ENCODE measurements at places on chromosomes 12 and 14. TPM values are rescaled to one million over a fixed set of nuclear protein-coding genes. Genes with fewer than 3 reads are reported as not detected.

B3GNT4 gene
- 0.66 TPM for total RNA-seq

KCNJ8 gene
- 0.57 TPM for total RNA-seq

KRT73 gene
- total RNA-seq: not detected

PPP1R36 gene
- 0.38 TPM for total RNA-seq

TCTN2 gene
- total RNA-seq: 13.5 TPM

DTX3 gene
- total RNA-seq: 17.8 TPM

TAS2R13 gene
- total RNA-seq: not detected

ANO4 gene
- total RNA-seq: 0.13 TPM

VRTN gene
- total RNA-seq: not detected

TBC1D30 gene
- total RNA-seq: 1.9 TPM

CEBPE gene
- total RNA-seq: not detected

GTF2A1 gene
- total RNA-seq: 12.9 TPM

IFI27 gene
- total RNA-seq: 1.5 TPM

TMEM179 gene
- total RNA-seq: 0.39 TPM

CD4 gene
- not detected for total RNA-seq

GPR162 gene
- total RNA-seq: 0.48 TPM

IL22 gene
- not detected for total RNA-seq

CLEC9A gene
- not detected for total RNA-seq

VWF gene
- total RNA-seq: 0.17 TPM

UNC79 gene
- 0.02 TPM for total RNA-seq

RTL1 gene
- 0.15 TPM for total RNA-seq

RPAP3 gene
- 48.7 TPM for total RNA-seq

ACVR1B gene
- total RNA-seq: 17.3 TPM

FRS2 gene
- total RNA-seq: 10.7 TPM

OR4K14 gene
- total RNA-seq: not detected

CS gene
- 156 TPM for total RNA-seq

NTF3 gene
- not detected for total RNA-seq

NRL gene
- 1.1 TPM for total RNA-seq

ACSM4 gene
- total RNA-seq: not detected

HCAR3 gene
- 0.15 TPM for total RNA-seq

SAMD15 gene
- total RNA-seq: 1.9 TPM

TMPRSS12 gene
- not detected for total RNA-seq

KCNMB4 gene
- total RNA-seq: 0.26 TPM

KLRG1 gene
- 0.94 TPM for total RNA-seq

KLRD1 gene
- not detected for total RNA-seq

PMCH gene
- total RNA-seq: not detected

ABCB9 gene
- 10.2 TPM for total RNA-seq

FOXN4 gene
- 0.20 TPM for total RNA-seq

GALNT16 gene
- total RNA-seq: 3.4 TPM

NKX2-8 gene
- total RNA-seq: 3.1 TPM

SLC25A47 gene
- not detected for total RNA-seq

IL23A gene
- total RNA-seq: 0.22 TPM

CHGA gene
- 1.0 TPM for total RNA-seq

RHOJ gene
- not detected for total RNA-seq

PPM1A gene
- total RNA-seq: 34.8 TPM

DGLUCY gene
- total RNA-seq: 19.8 TPM

GSKIP gene
- 26.5 TPM for total RNA-seq

AP5M1 gene
- total RNA-seq: 15.8 TPM

C12orf50 gene
- 0.12 TPM for total RNA-seq

CISTR gene
- total RNA-seq: not detected

ANKRD33 gene
- not detected for total RNA-seq

NEUROD4 gene
- not detected for total RNA-seq

SERPINA9 gene
- total RNA-seq: not detected

KRT80 gene
- 46.2 TPM for total RNA-seq
